ENCODE measurements at places on chromosomes 6 and 20. TPM values are rescaled to one million over a fixed set of nuclear protein-coding genes. Genes with fewer than 3 reads are reported as not detected.

DNA sequence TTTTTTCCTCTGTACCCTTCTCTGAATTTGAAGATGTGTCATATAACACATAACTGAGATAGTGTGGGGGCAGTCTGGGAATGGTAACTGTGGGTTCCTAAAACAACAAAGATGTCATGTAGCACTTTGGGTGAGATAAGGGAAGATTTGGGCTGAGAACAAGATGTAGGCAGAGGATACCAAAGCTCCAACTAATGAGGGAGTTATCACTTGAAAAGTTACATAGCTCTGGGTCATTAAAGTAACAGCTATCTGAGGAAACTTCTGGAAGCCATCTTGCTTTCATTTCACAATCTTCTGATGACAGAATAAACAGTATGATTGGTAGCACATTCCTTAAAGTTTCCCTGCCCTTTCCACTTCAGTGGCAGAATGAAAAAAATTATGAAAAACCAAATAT, 255.4 kb downstream of the TBX18 start:
- H3K4me3 ChIP-seq, result no peak overlapping the region
- peak overlapping the region; percentile 52 for H3K27ac ChIP-seq
- no peaks in the 10 kb centered on the region for H3K36me3 ChIP-seq
- peak; percentile 29 for DNase-seq
- H3K27me3 ChIP-seq, result no peaks in the 10 kb centered on the region

Gene KIF6
- total RNA-seq, result 1.4 TPM

DNA sequence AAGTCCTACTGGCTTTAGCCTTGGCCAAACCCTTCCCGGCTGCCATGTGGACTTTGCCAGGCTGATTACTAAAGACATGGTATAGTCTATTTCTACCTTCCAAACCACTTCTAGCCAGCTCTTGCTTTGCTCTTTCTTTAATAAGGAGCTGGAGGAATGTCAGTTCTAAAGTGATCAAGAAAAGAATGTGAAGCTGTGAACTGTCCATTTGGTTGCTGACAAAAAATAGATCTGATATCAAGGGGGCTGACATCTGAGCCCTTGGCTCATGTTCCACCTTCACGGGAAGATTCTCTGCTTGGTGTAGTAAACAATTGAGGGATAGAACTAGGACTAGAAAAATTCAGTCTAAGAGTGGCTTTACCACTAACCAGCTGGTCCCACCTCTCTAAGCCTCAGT, 22.6 kb downstream of the GNAS-AS1 start:
- no peaks in the 10 kb centered on the region for H3K4me1 ChIP-seq
- H3K4me3 ChIP-seq, result no peak overlapping the region
- H3K36me3 ChIP-seq, result peaks cover 8% of the 10 kb centered on the region
- DNase-seq, result no peak
- H3K27ac ChIP-seq, result no peak overlapping the region

DNA sequence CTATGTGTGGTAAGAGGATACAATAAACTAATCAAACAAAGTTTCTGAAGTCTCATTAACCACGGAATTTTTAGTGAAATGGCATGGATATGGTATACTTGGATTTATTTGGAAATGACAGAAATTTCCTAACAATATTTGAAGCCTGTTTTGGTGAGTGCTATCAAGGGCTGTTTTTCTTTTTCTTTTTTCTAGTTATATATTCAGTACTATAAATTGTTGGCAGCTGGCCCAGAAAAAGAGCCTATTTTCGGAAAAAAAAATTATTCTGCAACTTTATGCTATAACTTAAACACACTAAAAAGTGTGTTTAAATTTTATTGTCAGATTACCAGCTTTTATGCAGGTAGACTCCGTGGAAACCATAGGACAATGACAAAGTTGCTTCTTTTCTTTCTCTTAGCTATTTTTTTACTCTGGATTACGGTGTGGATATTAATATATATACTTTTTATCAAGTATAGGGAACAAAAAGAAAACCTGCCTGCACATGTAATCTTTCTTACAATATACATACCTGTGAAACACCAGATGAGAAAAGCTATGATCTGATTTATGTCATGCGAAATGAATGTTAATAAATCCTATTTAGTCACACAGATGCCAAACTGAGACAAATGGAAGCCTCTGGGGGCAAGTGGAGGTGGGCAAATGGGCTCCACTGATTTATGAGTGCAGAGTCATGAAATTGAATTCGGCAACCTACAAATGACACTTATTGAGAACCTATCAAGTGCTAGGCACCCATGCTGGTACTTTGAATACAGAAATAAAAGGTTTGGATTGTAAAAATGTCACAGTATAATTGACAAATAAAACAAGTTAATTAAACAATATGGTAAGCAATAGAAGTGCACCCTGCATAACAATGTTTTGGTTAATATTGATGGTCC, 919.5 kb upstream of the FLRT3 start:
- no peaks in the 10 kb centered on the region for H3K36me3 ChIP-seq
- H3K4me1 ChIP-seq, result no peaks in the 10 kb centered on the region
- no peak for DNase-seq
